ENCODE measurements at places on chromosomes 2 and 18.

GRCh38 chr2:174338671-174339560, 4.2 kb downstream of the SP9 start:
- DNase-seq = no peak

GRCh38 chr2:149365931-149366583, 35.7 kb downstream of the LYPD6 start:
- DNase-seq = no peak

GRCh38 chr2:207621501-207622039, 3.6 kb downstream of the METTL21A start:
- DNase-seq = no peak

DNA sequence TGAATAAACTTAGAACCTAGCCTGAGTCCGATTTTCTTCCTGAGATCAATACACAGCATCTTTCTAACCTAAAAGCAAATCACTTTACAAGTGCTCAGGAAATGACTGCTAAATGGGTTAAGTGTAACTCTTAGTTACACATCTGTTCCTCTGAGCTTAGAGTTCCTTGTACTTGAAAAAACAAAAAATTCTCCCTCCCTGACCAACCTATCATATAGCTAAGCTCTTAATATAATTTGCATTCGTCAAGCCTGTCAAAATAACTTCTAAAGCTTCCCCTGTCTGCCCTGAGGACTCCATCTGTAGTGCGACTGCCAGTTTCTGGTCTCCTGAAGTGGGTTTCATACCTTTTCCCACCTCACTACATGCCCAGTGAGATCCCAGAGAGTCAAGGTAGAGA, 190.4 kb downstream of the NCK2 start:
- no peak for DNase-seq

DNA sequence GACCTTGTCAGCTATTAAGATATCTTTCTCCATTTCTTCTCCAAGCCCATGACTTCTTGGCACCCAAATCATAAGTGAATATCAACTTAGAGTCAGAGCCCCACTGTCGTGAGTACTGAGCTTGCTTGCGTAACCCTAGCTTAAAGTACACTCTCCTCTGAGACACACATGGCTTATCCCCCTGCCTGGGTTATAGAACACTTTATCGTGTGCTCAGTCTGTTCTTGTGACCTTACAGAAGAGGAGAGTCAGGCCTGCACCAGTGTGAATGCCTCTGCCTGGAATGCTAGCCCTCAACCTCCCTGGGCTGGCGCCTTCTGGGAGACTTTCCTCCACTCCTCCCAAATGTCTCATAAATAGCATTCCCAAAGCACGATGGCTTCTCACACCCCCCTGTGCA, 79.3 kb downstream of the CEP192 start:
- DNase-seq = no peak

DNA sequence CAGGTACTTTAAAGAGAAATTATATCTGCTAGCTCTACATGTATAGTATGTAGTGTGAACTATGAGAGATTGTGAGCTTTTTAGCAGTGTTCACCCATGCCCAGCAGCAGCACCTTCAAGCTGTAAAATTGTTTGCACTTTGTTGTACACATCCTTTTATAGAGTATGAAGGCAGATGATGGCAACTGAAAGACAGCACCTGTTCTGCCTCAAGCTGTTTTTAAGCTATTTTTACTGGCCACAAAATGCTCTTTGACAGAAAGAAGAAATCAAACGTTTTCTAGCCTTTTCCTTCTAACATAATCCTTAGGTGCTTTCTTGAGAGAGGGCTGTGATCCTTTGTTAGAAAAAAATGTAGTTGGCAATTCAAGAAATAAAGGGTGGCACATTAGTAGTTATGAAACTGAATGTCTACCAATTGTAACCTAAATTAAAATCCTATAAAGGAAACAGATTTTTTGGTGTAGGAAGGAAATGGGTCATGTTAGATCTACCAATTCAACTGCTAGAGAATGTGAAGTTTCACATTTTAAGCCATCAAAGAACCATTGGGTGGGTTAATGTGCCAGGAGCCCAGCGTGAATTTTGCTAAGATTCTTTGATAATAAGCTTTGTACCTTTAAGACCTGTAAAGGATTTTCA, 59.5 kb downstream of the R3HDM1 start:
- no peak for DNase-seq

DNA sequence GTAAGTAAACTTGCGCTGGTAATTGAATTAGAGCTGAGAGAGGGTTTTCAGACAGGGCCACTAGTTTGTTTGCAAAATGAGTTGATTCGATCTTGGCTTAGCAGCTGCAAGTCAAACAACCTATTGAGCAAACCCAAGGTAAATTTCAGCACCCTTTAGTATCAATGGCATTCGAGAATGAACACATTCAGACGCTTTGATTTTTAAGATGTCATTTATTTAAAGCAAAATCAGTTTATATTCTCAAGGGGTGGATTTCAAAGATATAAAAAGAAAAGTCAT, 44.2 kb downstream of the TGIF1 start:
- no peak for DNase-seq

DNA sequence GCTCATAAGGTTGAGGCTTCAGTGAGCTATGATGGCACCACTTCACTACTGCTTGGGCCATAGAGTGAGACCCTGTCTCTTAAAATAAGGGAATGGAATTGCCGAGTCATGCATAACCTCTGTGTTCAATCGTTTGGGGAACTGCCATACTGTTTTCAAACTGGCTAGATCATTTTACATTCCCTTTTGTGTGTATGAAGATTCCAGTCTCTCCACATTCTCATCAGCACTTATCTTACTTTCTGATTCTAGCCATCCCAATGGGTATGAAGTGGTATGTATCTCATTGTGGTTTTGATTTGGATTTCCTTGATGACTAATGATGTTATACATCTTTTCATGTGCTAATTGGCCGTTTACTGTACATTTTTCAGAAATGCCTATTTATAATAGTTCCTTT, 23.7 kb downstream of the MARCHF7 start:
- DNase-seq = no peak

DNA sequence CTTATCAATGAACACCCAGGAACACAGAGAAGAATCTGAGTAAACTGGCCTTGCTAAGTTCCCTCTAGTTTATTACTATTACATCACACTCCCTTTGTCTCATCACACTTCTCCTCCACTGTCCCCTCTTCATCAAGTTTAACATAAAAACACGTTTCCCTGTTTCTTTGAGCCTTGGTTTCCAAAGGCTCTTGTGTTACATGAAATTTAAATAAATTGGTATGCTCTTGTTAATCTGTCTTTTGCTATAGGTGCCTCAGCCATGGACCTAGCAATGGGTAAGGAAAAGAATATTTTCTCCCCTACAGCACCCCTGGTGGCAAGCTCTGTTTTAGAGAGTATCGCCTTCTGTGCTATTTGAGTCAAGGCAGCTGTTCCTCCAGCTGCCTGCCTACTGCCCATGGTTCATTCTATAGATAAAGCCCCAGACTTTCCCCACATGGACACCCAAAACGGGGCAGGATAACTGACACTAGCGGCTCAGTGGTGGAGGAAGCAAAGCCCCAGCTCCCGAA, 31.8 kb downstream of the TGIF1 start:
- no peak for DNase-seq

DNA sequence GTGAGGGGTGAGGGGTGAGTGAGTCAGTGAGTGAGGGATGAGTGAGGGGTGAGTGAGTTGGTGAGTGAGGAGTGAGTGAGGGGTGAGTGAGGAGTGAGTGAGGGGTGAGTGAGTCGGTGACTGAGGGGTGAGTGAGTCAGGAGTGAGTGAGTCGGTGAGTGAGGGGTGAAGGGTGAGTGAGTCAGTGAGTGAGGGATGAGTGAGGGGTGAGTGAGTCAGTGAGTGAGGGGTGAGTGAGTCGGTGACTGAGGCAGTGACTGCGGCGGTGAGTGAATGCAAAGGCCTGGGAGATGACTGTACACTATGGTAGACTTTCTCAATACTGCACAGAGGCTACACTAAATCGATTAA, 16.6 kb downstream of the THAP4 start:
- peak; percentile 82 for DNase-seq

- no peak for DNase-seq
Observed at GRCh38 chr2:61543062-61543461, 4.9 kb upstream of the XPO1 start.

DNA sequence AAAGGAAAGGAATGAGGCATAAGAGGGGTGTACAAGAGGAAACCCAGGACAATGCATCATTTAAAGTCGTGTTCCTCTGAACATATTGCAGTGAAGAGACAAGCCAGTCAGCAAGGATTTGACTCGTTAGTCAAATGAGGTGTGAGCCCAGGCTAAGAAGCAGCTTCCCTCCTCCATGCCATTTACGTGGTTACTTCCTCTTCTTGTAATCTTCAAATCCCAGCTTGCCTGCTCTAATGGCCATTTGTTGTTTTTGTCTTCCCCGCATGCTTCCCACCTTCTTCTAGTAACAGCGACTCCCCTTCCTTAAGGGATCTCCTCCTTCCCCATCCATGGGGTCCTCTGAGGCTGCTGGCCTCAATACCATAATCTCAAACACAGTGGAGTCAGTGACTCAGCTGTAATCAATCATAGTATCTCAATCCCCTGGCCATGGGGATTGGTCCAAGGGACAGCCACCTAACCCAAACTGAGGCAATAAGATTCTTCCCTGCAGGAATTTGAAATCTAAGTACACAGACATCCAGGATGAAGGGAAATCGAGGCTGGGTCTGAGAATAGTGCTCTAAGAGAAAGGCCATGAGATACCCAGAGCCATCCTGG, 37.6 kb downstream of the SLC14A1 start:
- DNase-seq = no peak

DNA sequence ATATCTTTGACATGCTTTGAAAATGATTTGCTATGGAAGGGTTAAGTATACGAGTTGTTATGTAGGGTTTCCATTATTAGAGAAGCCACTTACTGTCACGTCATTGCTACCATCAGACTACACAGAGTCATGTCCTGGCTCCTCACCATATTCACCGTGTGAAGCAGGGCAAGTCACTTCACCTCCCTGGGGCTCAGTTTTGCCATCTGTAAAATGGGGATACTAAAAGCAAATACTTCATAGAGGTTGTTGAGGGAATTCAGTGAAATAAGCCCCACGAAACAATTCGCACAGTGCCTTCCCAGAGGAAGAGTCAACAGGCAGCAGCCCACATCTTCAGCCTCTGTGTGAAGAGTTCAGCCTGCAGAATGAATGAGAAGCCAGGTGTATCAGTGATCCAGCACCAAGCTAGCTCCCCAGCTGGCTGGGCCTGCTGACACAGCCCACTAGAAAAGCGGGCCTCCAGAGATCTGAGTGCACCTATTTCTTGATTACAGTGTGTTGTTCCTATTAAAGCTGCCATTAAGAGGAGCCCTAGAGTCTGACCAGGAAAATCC, 3.4 kb downstream of the DIPK1C start:
- no peak for DNase-seq

DNA sequence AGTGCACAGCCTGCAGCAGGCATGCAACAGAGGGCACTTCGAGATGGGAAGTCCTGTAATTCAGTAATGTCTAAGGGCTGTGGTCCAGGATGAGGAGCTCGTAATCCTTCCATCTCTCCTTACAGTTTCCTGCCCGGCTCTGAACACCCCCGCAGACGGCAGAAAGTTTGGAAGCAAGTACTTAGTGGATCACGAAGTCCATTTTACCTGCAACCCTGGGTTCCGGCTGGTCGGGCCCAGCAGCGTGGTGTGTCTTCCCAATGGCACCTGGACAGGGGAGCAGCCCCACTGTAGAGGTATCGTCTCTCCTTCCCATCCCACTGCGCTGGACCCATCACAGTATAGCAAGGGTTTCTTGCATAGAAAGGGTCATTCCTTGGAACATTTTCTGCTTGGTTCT, 26.7 kb downstream of the FBLN7 start:
- DNase-seq = peak; percentile 48

DNA sequence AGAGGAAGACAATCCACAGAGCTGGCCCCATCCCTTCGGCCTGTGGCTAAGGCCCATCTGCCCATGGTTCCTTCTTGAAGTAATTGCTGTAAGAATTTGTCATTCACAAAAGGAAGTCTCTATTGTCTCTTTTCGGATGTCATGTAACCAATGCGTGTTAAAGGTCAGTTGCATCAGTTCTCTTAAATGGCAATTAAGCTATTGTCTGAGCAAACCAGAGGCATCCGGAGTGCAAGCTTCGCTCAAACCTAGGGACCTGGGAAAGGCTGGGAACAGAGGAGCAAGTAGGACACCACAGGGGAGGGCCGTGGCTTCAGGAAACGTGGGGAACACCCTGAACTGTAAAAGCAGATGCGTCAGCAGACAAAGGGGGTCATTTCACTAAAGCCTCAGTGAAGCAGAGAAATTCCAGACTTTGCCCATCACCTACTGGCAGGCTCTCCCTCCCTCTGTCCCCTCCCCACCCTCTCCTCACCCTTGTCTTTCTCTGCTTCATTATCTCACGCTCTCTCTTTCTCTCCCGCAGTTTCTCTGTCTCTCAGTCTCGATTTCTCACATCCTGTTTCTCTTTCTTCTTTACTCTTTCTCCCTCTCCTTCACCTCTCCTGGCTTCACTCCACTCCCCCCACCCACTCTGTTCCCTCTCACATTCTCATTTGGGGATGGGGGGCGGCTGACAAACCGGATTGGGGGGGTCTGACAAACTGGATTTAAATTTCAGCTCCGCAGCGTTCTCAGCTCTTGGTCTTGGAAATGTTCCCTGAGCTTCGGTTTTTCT, 204.6 kb upstream of the TNP1 start:
- DNase-seq = no peak

GRCh38 chr2:180385601-180386201, 378.6 kb upstream of the CWC22 start:
- DNase-seq = no peak

DNA sequence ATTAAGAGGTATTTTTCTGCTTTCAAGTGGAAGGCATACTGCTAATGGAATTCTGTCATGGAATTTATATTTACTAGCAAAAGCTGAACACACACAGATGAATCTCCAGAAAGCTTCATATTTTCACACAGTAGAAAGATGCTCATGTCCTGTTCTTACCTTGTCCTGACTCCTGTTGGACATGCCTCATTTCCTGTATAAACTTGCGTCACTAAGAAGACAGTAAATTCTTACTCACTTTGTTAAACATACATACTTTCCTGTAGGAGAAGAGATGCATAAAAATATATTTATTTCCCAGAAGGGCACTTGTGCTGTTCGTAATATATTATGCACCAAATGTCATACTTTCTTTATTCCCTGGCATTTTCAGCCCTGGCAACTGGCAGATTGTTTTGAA, 238.3 kb upstream of the RASGRP3 start:
- DNase-seq = no peak

DNA sequence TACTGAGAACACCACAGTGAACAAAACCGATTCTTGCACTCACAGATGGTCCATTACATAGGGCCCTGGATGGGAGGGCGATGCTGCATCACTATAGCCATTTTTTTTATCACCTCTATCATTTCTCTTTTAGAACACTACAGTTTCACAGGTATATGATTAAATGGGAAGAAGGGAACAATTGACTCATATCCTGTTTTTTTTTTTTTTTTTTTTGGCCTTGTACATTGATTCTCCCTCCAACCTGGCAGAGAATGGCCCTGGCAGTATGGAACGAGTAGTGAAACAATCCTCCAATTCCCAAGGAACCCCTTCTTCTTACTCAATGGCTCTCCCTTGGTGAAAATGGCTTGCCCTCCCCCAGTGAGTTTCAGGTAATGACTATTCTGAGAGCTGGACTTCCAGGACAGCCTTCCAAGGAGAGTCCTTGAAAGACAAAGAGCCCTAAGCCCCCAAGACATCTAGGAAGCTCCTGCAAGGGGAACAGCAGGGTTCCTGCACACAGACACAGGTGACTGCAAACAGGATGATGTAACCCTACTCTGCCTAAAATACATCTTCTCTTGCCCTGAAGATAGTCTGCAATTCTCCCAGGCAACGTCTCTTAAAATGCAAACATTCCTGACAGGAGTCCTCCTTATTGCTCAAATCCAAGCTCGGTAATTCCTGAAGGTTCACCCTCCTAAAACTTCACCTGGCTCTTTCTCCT, 405.4 kb downstream of the SETBP1 start:
- no peak for DNase-seq

GRCh38 chr18:37175727-37176620, 347.0 kb downstream of the KIAA1328 start:
- no peak for DNase-seq
